ENCODE measurements at places on chromosomes 5 and 9. TPM values are rescaled to one million over a fixed set of nuclear protein-coding genes. Genes with fewer than 3 reads are reported as not detected.

DNA sequence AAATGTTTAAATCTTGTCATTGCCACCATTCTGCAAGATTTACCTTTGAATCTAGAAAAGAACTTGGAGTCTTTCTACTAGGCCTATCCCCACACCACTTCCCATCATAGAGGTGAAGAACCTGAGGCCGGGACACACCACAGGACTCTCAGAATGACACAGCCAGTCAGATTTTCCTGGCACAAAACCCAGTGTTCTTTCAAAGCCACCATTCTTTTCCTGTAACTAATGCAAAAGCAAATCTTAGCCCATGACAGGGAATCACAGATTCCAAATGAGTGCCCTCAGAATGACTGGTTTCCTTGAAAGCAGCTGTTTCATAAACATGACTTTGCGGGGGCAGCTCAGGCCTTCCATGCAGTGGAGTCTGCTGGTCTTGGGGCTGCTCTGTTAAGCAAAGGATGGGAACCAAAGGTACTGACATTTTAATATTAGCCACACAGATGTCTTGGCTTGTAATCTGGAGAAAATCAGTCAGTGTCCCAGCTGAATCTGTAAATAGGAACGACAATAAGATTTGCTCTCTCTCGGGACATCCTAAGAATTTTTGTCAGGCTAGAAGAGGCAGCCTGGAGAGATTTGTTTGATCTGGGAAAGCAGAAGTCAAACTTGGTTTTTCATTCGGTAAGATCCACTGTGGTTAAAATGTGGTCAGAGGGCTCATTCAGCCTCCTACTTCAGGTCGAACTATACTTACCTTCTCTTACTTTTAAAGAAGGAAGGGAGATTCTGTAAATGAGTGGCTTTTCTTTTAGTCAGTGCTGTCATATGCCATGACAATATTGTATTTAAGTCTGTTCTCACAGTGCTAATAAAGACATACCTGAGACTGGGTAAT, 115.1 kb downstream of the PALM2AKAP2 start:
- DNase-seq: peak; percentile 33

ARHGEF37 gene
- 0.92 TPM for polyA plus RNA-seq

GBA2 gene
- 30.3 TPM for polyA plus RNA-seq

CDH6 gene
- 2.9 TPM for polyA plus RNA-seq

- DNase-seq: no peak
Measured at GRCh38 chr5:116394186-116394867, 180.3 kb downstream of the SEMA6A start.

GRCh38 chr9:23492126-23493002, 333.7 kb downstream of the ELAVL2 start:
- DNase-seq: no peak

GRCh38 chr5:61604076-61605025, 272.3 kb downstream of the ZSWIM6 start:
- no peak for DNase-seq

DNA sequence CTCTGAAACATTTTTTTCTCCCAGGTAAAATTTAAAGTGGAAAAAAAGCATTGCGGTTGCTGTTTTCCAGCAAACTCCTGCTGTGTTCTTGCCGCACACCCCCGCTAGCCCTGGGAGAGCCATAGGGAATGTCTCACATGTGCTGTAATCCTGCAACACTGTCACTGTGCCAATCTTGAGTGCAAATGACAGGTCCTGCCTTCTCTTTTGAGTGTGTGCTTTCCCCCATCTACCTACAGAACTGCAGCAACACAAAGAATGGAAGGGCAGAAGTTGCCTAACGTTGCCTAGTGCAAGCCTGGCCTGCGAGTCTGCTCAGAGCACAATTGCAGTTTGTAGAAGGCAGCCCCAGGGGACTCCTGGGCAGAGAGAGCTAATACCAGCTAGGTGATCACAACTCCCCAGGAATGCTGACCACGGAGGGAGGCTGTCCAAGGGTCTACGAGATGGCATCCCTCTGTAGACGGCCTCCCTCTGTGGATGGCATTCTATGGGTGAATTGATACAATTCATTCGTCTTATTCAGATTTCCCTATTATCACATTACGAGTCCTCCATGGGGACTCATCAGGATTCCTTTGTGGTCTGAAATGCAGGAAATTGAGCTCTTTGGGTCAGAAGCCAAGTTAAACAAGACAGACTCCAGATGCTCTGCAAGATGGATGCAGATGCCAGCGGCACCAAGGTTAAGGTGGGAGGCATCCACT, 172.6 kb upstream of the S1PR3 start:
- DNase-seq: no peak

GRCh38 chr9:87862536-87863268, 20.0 kb upstream of the SPATA31E1 start:
- DNase-seq: no peak

GRCh38 chr9:37986771-37987258, 82.2 kb downstream of the SHB start:
- DNase-seq: no peak

BDP1 gene
- 8.3 TPM for polyA plus RNA-seq

GRCh38 chr9:92642564-92642963, 27.4 kb downstream of the IPPK start:
- DNase-seq: no peak

VPS13A gene
- polyA plus RNA-seq: 7.5 TPM

- DNase-seq: no peak
Measured at GRCh38 chr5:137147346-137147745, 351.8 kb downstream of the SPOCK1 start.

GRCh38 chr9:69223605-69224004, 49.5 kb downstream of the TJP2 start:
- DNase-seq: peak; percentile 15

GRCh38 chr9:108053555-108054061, 564.0 kb upstream of the KLF4 start:
- DNase-seq: no peak

DNA sequence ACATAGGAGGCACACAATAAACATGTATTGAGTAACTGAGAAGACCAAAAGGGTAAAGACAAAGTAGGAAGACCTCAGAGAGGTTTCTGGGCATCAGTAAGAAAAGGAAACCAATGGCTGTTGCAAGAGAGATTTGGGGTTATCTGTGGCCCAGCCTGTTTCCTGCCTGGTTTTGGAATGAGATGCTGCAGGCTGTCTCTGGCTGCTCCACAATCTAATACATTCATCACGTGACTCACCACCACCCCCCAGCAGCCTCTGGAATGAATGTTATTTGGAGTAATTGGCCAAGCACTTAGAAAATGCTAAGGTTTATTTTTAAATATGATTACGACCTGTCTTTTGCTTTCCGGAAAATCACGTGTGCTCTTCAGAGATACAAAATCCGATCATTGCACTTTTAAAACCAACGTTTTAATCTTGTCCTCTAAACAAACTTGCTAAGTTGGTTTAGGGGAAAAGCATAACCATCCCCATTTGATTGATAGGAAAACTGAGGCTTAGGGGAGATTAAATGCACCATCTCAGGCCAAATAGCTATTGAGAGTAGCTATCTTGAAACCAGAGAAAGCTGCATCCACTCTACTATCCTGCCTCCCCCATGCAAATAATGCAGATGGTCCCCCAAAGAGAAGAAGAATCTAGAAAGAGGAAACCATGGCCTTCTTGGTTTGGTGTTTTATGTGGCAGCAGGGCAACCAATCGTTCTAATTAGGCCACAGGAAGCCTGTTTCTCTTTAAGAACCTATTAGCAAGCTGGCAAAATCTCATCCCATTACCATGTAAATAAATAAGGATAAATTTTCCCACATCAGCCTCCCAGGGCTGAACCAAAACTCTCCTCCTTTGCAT, 151.8 kb upstream of the ADRA1B start:
- DNase-seq: peak; percentile 84

- DNase-seq: no peak
Measured at GRCh38 chr5:35212122-35212982, 17.9 kb downstream of the PRLR start.

DNA sequence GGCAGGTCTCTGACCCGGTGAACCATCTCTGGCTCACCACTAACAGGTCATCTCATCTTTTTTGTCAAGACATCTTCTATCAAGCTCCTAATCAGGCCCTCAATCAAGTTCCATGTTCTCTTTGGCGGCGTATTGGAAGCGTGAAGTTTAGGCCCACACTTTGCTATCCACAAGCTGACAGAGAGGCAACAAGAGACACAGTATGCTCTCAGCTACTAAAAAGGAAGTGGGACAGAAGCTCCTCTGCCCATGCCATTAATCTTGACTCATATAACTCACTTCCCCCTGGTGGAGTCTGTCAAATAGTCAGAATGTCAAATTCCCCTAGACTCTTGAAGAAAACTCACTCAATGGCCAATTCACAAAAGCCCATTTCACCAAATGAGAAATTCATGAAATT, 77.6 kb upstream of the TMC1 start:
- no peak for DNase-seq

GRCh38 chr9:84699984-84700383, 30.5 kb downstream of the NTRK2 start:
- DNase-seq: peak; percentile 6

DNA sequence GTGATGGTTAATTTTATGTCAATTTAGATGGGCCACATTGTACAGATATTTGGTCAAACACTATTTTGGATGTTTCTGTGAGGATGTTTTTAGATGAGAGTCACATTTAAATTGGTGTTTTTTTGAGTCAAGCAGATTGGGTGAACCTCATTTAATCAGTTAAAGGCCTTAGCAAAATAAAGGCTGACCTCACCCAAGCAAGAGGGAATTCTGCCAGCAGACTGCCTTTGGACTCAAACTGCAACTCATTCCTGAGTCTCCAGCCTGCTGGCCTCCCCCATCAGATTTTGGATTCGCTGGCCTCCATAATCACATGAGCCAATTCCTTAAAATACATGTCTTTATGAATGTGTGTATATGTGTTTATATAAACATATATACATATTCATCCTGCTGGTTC, 282.7 kb upstream of the POU5F2 start:
- DNase-seq: no peak

G3BP1 gene
- 100 TPM for polyA plus RNA-seq

ASS1 gene
- 1,223 TPM for polyA plus RNA-seq

PCDHB3 gene
- 0.31 TPM for polyA plus RNA-seq

DNA sequence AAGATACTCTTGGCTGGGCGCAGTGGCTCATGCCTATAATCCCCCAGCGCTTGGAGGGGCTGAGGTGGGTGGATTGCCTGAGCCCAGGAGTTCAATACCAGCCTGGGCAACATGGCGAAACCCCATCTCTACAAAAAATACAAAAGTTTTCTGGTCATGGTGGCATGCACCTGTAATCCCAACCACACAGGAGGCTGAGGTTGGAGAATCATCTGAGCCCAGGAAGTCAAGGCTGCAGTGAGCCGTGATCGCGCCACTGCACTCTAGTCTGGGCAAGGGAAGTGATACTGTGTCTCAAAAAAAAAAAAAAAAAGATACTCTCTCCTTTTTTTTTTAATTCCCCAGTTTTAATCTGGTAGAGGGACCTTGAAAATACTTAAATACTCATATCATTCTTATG, 15.0 kb downstream of the ANKRD33B start:
- no peak for DNase-seq

- no peak for DNase-seq
Measured at GRCh38 chr5:79202076-79202475, 33.9 kb upstream of the JMY start.

- DNase-seq: no peak
Measured at GRCh38 chr5:1845696-1846095, 37.0 kb downstream of the IRX4 start.

GRCh38 chr5:138449501-138450239, 10.8 kb downstream of the REEP2 start:
- DNase-seq: no peak

DNA sequence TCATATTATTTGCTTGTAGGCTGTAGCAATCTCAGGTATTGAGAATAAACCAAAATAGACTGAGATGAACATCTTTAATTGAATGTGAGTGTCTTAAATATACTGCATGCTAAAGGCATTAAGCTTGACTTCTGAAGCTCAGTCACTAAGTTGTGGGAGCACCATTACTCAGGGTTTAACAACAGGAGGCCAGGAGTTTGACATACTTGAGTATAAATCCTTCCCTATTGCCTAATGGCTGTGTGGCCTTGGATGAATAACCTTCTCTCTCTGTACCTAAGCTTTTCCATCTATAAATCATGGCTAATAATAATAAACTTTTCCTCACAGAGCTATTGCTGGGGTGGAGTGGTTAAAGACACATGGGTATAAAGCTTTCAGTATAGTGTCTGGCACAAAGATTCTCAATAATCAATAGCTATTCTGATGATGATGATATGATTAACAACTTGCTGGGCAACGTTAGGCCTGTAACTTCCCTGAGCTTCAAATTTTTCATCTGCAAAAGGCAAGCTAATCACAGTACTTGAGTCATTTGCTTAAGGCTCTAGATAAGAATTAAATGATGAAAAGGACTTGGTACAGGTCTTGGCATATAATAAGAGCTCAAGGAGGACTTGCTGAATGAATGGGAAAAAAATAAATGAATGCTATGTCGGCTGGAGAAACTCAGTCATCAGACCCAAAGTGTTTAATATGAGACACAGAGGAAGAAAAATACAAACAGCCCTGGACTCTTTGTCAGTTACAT, 174.0 kb upstream of the IL12B start:
- DNase-seq: no peak

DNA sequence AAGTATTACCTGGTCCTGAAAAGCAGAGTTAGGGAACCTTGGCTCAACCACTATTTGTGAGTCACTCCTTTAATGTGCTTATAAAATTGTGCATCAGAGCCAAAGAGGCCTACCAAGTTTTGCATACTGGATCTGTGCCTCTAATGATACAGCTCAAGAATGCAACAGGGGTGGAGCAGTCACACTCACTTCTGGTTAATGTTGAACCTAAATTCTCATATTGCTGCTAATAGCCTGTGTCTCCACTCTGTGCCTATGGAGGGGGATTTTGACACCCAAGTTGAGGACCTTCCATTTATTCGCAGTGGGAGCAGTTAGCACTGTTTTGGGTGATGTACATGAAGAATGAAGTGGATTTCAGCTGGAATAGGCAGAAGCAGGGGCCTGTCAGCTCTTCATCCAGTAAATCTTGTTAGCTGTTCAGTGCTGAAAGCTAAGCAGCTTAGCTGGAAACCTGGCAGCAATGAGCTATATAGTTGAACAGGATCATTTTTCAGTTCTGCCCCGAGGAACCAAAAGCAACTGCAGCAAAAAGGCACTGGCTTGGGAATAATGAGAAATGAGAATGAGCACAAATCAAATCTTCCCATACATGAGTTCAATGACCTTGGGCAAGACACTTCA, 9.7 kb downstream of the SH3TC2 start:
- DNase-seq: peak; percentile 61

WNT8A gene
- polyA plus RNA-seq: not detected

- DNase-seq: no peak
Measured at GRCh38 chr5:149438711-149439132, 59.6 kb upstream of the IL17B start.

All from BJ (cell line).